GM13977 (cell line): ENCODE measurements at places on chromosomes 3 and 15.

GRCh38 chr3:38137615-38138348 is 679 bp upstream of the MYD88 start:
- DNase-seq: peak; percentile 52

DNA sequence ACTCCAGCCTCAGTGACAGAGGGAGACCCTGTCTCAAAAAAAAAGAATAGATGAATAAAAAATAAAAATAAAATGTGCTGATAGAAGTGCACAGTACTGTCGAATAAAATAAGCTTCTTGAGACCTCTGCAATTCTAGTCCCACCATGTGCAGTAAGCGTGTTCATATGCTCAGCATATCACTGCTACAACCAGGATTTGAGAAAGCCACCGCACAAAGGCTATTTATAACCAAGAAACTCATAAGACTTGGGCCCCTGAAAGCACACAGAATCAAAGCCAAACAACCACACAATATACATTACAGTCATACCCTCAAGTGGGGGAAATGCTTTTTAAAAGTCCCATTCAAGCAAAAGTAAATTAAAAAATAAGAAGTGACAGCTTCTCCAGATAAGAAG is 56.5 kb upstream of the FXR1 start:
- DNase-seq: no peak

GRCh38 chr3:194830401-194830800 is 144.7 kb downstream of the FAM43A start:
- DNase-seq: no peak

DNA sequence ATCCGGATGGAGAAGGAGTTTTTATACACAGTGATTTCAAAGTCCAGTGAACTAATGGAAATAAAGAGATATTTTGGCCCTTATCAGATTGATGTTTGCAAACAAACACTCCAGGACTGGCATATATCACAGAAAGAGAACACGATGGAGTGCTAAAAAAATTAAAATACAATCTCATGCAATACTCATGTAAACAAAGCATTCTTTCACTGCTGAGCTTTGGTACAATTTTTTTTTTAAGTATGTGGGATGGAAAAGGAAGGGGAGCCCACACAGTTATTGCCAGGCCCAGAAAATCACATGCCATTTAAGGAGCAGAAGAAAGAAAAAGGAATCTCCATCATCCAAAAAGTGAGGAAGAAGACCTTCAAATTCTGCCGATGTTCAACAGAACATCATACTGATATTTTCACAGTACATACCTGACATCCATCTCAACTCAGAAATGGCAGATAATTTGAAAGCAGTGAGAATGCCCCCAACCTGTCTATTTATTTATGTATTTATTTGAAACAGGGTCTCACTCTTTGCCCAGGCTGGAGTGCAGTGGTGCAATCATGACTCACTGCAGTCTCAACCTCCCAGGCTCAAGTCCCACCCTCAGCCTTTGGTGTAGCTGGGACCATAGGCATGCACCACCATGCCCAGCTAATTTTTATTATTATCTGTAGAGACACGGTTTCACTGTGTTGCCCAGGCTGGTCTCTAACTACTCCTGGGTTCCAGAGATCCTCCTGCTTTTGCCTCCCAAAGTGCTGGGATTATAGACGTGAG is 107.5 kb upstream of the SLC2A2 start:
- no peak for DNase-seq

DNA sequence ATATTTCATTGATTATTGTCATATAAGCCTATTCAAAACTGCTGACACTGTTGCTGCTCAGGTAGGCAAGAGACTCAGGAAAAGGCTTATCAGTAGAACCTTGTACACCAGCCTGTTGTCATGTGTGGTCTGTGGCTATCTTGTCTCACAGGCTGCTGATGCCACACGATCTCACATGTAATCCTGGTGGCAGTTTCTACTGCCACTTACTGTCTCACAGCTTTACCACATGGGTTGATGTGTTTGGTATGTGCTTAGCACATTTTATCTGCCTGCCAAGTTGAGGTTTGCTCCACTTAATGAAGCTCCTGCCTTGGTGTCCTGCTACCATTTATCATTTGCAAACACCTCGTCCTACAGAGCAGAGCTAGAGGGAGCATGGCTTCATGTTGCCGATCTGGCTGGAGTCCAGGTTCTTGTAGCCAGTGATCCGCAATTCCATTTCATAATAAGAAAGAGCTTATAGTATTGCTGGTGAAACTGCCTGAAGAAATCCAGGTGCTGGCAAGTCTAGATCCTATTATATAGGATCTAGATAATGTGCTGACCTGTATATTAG is 637.9 kb downstream of the NLGN1 start:
- DNase-seq: no peak

DNA sequence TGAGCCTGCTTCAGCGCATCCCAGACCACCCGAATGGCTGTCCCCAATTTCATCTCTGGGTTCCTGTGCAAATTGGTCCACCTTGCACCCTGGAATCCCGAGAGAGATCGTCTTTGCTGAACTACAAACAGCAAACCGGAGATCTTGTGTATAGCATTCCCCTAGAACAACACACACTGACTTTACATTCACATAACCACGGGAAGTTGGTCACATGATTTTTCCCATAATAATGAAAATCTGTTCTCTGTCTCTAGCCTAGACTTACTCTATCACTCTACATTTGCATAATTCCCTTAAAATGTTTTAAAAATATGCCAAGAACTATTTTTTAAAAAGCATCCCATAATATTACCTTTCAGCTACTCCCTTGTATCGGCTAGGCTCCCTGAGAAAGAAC is 34.6 kb downstream of the CTSH start:
- no peak for DNase-seq

DNA sequence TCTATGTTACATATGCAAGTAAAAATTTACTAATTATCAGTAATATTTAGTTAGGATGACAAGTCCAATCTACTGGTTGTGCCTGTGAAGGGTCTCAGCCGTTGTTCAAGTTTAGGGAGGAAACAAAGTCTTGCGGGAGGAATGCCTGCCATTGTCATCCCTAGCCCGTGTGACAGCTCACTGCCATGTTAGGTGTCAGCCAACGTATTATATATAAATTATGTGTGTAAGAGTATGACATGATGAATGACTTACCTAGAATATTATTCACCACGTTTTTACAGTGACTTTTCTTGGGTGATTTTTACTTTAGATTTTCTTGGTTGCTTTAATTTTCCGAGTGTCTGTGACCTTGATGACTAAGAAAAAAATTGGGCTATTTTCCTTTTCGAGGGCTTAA is 614.4 kb upstream of the MDFIC2 start:
- DNase-seq: no peak
